Endodermal cell (in vitro differentiated cells): ENCODE measurements at places on chromosomes 1 and 21.

GRCh38 chr1:205751036-205751651 lies 1.2 kb upstream of the NUCKS1 start:
- DNase-seq = peak; percentile 66

DNA sequence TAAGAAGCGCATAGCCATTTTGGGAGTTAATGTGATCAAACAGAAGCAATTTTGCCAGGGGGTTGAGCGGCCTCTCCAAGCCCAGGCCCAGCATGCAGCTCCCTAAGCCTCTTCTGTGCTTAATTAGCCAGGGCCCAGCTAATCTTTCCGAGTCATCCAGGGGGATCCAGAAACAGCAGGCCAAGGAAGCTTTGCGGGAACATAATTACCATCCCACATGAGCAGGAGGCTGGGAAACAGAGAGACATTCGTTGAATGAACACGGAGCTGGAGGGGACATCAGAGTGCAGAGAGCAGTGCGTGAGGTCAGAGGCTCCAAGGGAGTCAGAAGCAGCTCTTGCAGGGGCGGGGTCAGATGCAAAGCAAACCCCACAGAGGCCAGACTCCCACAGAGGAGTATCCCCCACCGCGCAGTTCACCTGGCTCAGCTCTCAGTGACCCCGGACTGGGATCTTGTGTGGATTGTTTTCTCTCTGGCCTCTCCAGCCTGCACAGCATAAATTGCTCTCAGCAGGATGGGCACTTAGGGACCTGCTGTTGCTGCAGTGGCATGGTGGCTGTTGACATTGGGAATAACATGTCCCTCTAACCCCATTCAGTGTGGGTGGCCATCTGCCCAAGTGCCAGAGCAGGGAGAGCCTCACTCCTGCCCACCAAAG lies 657.4 kb downstream of the AJAP1 start:
- DNase-seq = no peak

DNA sequence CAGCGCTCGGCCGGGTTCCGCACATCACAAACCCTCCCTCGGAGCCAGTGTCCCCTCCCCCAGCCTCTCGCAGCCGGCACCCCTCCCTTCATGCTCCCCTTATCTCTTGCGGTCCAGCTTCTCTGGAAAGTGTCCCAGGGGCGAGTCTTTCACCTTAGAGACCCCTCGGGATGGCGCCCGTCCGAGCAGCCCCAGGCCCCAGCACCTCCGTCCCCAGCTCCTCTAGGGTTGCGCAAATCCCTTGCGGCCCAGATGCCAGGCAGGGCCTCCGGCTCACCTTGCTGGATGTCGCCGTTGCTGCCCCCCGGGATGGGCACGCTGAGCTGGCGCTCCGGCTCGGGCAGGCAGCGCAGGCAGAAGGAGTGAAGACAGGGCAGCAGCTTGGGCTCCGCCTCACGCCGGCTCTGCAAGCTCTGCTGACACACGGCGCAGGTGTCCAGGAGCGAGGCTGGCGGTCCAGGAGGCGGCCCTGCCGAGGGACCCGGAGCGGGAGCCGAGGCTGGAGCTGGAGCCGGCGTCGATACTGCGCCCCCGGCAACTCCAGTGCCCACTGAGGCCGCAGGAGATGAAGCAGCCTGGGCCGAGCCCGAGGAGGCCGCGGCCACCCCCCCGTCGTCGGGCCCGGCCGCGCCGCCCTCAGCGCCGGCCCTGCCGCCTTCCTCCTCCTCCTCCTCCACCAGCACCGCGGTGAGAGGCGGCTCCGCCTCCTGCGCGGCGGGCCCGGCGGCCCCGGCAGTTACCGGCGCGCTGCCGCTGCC lies 550 bp downstream of the TRIM33 start:
- peak; percentile 79 for DNase-seq

GRCh38 chr1:155073377-155074242 lies 5.0 kb upstream of the EFNA3 start:
- DNase-seq = no peak

GRCh38 chr1:232386721-232387510 lies 243.0 kb downstream of the SIPA1L2 start:
- no peak for DNase-seq

DNA sequence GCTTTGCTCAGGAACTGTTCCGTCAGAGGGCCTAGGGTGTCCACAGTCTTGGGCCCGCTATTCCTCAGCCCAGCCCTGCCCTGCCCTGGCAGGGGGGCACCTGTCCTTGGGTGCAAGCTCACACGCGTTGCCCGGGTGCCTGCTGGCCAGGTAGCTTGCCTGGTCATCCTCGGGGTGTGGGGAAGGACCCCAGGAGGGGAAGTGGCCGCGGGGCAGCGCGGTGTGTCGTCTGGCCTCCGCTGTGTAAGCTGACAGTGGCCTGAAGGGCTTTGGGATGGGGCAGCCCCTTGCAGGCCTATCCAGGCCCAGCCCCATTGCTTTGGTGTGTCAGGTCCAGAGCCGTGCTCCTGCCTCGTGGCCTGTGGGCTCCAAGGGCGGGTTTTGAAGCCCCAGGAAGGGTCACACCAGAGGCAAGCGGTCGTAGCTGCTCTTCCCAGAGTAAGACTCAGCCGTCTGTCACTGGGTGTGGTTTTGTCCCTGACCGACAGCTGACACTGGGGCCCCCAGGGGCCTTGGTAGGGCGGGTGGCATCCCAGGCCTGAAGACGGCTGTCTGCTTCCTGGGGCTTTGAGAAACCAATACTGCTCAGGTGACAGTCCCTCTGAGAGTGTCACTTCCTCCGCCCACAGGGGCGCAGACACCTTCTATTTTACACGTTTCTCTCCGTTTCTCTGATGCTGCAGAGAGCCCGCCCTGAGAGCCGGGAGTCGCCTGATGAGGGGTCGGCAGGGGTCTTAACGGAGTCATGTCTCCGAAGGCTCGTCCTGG lies 72.1 kb downstream of the SKI start:
- DNase-seq = no peak

DNA sequence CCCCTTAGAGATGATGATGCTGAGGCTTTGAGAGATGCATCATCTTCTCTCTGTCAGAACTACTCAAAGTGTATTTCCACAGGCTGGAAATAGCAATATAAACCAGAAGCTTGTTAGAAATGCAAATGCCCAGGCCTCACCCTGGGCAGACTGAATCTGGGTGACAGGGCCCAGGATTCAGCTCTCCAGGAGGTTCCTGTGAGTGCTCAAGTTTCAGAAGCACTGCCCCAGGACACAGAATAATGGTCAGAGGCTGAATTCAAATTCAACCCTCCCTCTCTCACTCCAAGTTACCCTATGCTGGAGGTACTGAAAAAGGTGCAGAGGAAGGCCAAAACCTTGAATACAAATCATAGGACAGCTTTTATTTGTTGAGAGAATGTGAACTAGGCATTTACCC lies 98.5 kb upstream of the NGF start:
- no peak for DNase-seq

- no peak for DNase-seq
Observed at GRCh38 chr1:176241385-176242015, 34.4 kb upstream of the COP1 start.

GRCh38 chr1:28510273-28510969 lies 4.6 kb downstream of the RCC1 start:
- peak; percentile 74 for DNase-seq

- no peak for DNase-seq
Observed at GRCh38 chr1:86352086-86352485, 44.0 kb downstream of the ODF2L start.

- no peak for DNase-seq
Observed at GRCh38 chr1:2344744-2345296, 46.5 kb downstream of the MORN1 start.

- DNase-seq = no peak
Observed at GRCh38 chr1:161930064-161930463, 93.6 kb downstream of the OLFML2B start.

DNA sequence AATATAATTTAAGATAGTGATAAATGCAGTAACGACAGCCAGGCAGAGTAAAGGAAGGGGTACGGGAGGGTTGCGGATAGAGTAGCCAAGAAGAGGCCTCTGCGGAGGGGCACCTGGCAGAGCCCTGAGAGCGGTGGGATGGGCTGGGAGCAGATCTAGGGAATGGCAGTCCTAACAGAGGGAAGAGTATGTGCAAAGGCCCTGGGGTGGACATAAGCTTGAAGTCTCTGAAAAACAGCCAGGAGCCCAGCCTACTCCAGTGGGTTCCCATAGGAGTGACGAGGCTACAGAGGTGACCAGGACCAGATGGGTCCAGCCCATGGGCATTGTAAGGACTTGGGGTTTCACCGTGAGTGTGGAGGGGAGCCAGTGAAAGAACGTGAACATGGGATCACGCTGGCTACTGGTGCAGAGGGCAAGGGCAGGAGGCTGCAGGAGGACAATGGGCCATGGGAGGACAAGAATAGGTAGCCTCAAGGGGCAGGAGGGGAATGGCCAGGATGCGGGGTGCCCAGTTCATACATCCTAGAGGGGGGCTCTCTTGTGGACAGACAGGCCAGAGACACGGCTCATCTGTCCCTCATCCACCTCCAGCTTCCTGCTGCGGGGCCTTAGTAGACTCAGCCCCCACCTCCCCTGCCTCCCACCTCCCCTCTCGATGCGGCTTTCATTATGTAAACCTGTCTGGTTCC lies 185.7 kb upstream of the VAMP3 start:
- no peak for DNase-seq

DNA sequence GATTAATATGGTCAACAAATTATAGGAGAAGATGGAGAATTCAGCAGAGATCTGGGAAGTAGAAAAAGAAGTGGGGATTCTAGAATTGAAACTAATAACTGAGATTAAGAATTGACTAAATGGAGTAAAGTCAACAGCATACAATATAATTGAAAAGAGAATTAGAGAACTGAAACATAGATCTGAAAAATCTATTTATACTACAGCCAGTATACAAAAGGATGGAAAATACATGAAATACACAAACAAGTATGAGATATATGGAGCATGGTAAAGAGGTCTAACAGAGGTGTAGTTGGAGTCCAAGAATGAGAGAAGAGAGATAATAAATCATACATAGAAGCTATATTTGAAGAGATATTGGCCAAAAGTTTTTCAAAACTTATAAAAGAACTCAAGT lies 235.2 kb downstream of the FGGY start:
- no peak for DNase-seq

DNA sequence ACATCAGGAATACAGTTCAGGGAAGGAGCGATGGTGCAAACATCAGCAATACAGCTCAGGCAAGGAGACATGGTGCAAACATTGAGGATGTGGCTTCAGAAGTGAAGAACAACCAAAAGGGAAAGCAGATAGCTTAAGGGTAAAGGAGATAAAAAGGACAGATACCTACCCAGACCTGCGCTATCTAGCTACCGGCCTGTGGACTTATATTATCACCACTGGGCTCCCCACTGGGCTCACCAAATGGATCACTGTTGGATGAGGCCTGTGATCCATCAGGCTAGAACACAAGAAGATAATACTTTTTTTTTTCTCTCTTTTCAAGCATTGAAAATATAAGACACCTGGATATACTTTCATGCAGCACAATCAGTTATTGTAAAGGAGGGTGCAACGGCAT lies 44.7 kb upstream of the C8B start:
- DNase-seq = peak; percentile 69

GRCh38 chr1:100164216-100164615 lies 13.8 kb downstream of the LRRC39 start:
- DNase-seq = no peak

GRCh38 chr1:78672428-78672827 lies 22.8 kb downstream of the IFI44 start:
- no peak for DNase-seq

DNA sequence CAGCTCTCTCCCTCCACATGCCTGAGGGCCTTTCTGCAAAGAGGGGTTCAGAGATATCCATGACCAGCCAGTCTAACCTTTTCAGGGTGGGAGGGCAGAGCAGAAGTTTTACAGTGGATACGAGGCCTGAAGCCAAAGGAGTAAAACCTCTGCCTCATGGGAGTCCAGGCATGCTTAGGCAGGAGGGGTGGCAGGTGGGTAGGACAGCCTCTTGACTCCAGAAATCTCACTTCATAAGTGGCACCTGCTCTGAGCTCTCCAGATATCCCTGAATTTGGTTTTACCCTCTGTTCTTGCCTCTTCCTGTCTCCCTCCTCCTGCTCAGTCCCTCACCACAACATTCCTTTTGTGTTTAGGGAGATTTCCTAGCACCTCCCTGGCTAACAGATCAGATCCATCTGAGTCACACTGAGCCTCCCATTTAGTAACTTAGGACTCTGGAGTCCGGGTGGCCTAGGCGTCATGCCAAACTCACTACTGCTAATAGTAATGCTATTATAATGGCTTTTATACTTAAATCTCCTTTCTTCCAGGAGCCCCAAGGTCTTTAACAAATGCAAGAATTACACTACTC lies 201.0 kb downstream of the HS2ST1 start:
- no peak for DNase-seq

DNA sequence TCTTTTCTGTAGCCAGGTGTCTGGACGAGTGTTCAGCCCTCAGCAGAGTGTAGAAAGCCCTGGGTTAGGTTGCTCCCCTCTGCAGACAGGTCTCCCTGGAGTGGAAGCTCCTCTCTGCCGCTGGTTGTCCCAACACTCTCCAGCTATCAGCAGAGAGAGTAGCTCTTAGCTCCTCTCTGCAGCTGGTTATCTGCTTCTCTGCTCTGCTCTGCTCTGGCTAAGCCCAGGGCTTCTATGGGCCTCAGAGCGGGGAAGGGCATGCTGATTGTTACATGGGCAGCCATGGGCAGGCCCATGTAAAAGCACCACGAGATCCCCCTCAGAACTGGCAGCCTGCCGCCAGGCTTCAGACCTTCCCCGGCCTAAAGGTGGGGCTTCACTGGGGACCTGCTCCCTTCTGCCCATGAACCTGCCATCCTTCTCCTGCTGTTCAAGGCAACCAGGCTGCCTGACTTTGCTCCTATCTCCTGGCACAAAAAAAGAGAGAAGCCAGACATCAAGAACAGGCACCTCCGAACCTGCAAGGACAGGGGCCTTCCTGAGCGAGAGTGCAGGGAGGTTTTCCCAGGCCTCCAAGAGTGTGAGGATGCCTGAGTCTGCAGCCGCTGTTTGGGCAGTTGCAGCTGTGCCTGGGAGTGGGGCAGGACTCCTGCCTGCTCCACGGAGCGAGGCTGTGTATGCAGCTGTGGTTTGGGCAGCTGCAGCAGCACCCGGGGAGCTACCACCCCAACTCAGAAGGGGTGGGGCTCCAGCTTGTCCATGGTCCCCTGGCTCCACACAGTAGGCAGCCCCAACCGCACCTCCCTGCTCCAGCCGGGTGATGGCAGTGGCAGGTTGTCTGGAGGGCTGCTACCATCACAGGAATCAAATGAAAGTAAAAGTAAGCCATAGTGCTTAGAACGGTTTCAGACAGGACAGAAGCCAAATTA lies 973.7 kb downstream of the LTN1 start:
- peak; percentile 68 for DNase-seq

- DNase-seq = peak; percentile 77
Observed at GRCh38 chr1:234597894-234598293, 12.1 kb downstream of the IRF2BP2 start.

DNA sequence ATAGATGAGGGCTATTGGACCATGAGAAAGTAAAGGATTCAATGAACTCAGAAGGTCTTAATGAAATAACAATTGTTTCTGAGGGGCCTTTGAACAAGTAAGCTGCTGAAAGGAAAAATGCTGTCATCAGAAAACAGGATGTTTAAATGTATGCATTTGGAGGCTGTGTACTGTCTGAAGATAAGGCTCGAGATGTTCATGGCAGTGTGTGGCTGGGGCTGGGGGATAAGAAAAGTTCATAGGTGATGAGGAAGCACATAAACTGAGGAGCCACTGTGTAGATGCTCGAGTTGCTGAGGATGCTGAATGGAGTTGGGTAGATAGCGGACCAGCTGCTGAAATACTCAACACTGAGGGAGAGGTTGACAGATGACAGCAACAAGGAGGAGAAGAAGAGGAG lies 17.8 kb downstream of the THEM4 start:
- DNase-seq = no peak
